ENCODE measurements at places on chromosomes 16 and 17.

DNA sequence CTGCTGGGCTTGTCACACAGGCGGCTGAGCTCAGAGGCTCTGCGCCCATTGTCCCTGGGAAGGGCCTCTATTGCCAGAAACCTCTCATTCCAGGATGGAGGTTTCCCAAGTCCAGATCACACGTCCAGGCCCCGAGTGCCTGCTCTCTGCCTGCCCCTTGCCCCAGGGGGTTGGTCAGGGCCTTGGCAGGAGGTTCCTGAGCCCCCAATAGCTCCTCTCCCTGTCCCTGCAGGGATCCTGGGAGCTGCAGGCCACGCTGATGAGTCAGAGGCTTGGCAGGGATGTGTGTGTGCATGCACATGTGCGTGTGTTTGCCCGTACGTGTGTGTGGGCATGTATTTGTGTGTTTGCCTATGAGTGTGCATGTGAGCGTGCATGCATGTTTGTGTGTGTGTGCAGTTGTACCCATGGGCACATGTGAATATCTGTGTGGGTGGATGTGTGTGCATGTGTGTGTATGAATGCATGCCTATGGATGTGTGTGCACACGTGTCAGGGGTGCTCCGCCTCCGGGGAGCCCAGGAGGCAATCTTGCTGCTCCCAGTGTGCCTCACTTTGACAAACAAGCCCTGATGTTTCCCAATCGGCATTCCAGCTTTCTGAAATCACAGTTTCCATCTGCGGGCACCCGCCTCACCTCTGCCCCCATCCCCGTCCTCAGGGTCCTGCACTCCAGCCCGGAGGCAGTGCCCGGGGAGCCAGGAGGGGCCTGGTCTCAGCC lies 98.4 kb upstream of the GSE1 start:
- no peak for DNase-seq

DNA sequence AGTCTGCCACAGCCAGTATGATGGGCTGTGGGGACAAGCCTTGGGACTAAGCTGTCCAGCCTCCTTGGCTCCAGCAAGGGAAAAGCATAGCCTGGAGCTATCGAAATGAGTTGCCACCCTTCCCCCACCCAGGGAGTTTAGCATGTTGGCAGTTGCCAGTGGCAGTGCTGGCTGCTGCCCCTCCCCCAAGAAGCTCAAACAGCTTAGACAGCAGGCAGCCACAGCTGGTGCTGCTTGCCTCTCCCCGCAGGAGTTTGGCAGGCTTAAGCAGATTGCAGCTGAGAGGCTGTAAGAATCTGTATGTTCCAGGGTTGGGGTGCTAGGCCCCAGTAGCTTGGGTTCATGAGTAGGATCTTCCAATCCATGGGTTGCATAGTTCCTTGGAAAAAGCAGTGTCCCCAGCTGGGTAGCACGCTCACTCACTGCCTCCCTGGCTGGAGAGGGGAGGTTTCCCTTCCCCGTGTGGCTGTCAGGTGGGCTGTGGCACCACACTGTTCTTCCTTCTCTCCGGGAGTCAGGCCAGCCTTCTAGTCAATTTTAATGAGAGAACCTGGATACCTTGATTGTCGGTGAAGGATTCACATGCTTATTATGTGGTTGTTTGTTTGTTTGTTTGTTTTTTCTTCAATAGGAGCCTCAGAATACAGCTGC lies 506.1 kb downstream of the CDH11 start:
- DNase-seq = no peak

DNA sequence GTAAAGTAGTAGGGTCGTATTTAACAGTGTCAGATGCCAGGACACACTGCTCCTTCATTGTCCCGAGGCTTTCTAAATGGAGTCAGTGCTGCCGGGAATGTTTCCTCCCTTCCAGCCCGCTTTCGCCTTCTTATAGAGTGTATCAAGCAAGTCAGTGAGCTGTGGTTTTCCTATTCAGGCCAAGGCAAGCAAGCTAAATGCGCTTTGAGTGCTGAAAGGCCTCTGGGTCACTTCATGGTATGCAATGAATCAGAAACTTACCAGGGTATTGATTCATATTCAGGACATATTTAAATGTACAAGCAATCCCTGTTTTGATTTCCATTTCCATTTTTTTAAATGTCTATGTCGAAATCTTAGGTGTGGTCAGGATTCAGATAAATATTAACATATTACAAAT lies 327.9 kb upstream of the SOX9 start:
- no peak for DNase-seq

- DNase-seq = no peak
Measured at GRCh38 chr17:48153691-48154358, 46.3 kb downstream of the SNX11 start.

- DNase-seq = no peak
Measured at GRCh38 chr16:85296859-85297660, 184.8 kb upstream of the CIBAR2 start.

- DNase-seq = peak; percentile 66
Measured at GRCh38 chr17:18248300-18248731, 10.2 kb downstream of the FLII start.

GRCh38 chr16:17776465-17776864 lies 305.7 kb upstream of the XYLT1 start:
- no peak for DNase-seq

GRCh38 chr16:47310792-47311211 lies 150.1 kb downstream of the ITFG1 start:
- no peak for DNase-seq

DNA sequence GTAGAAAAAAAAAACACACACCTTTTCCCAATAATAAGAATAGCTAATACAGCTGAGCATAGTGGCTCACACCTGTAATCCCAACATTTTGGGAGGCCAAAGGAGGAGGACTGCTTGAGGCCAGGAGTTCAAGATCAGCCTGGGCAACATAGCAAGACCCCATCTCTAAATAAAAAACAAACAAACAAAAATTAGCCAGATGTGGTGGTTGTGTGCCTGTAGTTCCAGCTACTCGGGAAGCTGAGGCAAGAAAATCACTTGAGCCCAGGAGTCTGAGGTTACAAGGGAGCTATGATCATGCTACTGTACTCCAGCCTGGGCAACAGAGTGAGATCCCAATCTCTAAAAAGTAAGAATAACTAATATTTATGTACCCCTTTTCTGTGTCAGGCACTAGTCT lies 42.8 kb upstream of the GFOD2 start:
- DNase-seq = no peak

GRCh38 chr16:3587547-3588110 lies 10.4 kb upstream of the NLRC3 start:
- DNase-seq = no peak

GRCh38 chr17:26774291-26775218 lies 519.4 kb upstream of the WSB1 start:
- DNase-seq = no peak

DNA sequence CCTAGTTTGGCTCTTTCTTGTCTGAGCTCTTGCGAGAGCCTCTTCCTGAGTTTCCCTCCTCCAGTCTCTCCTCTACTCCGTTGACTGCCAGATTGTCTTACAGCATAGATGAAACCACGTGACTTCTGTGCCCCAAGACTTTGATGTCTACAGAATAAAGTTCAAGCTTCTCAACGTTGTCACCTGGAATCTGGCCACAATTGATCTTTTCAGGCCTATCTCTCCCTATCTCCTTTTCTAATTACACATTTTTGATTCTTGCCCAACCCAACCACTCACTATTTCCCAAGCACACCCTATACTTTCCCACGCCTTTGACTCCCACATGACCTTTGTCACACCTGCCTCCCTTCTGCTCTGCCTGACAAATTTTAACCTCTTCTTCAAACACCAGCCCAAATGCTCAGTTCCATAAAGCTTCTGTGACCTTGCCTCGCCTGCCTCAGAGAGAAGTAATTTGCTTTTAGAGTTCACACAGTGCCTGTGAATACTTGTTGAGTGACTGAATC lies 52.4 kb upstream of the PMFBP1 start:
- DNase-seq = no peak

GRCh38 chr17:37041932-37042331 lies 93.2 kb downstream of the AATF start:
- no peak for DNase-seq

DNA sequence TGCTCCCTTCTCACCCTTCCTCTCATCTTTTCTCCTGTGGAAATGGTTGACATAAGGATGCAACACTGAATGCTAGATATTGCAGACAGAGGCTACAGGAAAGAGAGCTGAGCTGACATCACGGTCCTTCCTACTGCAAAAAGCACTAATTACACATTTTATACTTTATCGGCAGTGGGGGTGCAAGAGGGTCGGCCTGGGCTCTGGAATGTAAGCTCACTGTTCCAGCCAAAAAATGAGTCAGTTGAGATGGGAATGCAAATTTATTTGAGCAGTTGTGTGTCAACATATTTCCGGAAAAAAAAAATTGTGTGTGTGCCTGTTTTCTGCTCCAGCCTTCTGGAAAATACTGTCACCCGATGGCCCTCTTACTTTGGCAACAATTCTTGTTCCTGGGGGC lies 14.1 kb upstream of the MRTFB start:
- DNase-seq = peak; percentile 33

DNA sequence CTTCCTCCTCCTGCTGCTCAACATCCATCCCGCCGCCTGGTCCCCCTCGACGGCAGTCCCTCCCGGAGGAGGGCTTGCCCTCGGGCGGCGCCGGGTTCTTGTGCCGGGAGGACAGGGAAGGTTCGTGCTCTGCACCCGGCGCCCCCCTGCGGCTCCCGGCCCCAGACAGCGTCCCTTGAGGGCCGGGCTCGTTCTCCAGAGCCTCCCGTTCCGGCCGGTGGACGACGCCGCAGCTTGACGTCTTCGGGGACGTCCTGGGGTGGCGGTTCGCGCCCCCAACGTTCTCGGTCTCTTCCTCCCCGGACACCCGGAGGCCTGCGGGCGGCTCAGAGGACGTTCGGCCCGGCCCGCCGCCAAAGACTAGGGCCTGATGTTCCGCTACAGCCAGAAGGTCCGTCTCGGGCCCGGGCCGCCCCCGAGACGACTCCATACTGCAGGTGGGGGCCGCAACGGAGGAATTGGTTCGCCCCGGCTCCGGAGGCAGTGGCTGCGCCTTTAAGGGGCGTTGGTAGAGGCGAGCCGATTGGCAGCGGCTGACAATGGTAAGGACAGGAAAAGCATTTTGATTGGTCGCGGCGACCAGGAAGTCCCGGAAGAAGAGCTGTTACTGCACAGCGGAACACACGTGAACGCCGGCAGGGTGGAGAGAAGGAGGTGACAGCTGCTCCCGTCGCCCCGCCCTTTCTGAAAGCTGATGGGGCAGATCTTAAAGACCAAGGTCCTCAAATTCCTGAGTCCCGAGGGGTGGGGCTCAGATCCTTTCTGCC lies at the start of gene BORCS6:
Gene BORCS6 (minus strand): TSS at position 470 of the 767 bp plus-strand sequence. CDS start 40 bp downstream, at position 430.
- peak; percentile 100 for DNase-seq

- no peak for DNase-seq
Measured at GRCh38 chr17:66491213-66491612, 188.8 kb downstream of the PRKCA start.

- no peak for DNase-seq
Measured at GRCh38 chr16:27650073-27650701, 100.2 kb downstream of the KATNIP start.

GRCh38 chr17:63826468-63827001 lies 696 bp upstream of the PSMC5 start:
- DNase-seq = no peak

DNA sequence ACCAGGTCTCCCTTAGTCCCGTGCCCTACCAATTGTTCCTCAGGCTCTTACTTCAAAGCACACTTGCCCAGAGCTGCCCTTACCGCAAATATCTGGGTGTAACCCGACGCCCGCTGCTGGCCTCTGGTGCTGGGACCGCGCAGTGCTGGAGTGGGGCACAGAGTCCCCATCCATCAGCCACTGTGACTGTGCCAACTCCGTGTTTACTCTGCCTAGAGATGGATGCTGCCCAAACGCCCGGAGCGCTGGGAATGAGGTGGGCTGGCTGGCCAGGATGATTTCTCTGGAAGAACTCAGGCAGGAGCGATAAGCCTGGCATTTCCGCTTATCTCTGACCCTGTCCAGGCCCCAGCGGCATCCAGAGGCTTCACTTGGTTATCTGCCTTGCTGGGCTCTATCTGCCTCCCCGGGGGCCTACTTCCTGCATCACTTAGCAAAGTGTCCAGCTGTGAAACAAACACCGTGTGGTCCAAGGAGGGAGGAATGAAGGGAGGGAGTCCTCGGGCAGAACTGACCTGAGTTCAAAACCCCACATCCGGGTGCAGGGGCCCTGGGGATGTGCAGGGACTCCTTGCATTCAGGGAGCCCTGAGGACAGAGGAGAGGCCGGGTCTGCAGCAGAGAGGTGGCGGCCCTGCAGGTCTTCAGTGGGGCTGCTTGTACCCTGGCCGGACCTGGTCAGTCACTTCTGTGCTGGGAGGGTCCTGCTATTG lies 9.4 kb upstream of the MYLK3 start:
- no peak for DNase-seq

GRCh38 chr16:30095166-30096078 lies 591 bp downstream of the YPEL3 start:
- no peak for DNase-seq

- DNase-seq = peak; percentile 93
Measured at GRCh38 chr17:42677921-42678781, 1.4 kb upstream of the PLEKHH3 start.

- peak; percentile 93 for DNase-seq
Measured at GRCh38 chr16:23072084-23072599, 77.1 kb downstream of the USP31 start.

GRCh38 chr16:23859713-23860269 lies 24.0 kb downstream of the PRKCB start:
- DNase-seq = no peak

- DNase-seq = no peak
Measured at GRCh38 chr16:57473906-57474305, 11.4 kb downstream of the POLR2C start.

GRCh38 chr17:8481089-8481488 lies 45.4 kb downstream of the NDEL1 start:
- no peak for DNase-seq

- no peak for DNase-seq
Measured at GRCh38 chr17:76500747-76501017, 541 bp downstream of the RHBDF2 start.

GRCh38 chr17:57110579-57111325 lies 25.7 kb downstream of the AKAP1 start:
- DNase-seq = no peak

GRCh38 chr17:2844416-2844815 lies 48.2 kb downstream of the RAP1GAP2 start:
- no peak for DNase-seq

DNA sequence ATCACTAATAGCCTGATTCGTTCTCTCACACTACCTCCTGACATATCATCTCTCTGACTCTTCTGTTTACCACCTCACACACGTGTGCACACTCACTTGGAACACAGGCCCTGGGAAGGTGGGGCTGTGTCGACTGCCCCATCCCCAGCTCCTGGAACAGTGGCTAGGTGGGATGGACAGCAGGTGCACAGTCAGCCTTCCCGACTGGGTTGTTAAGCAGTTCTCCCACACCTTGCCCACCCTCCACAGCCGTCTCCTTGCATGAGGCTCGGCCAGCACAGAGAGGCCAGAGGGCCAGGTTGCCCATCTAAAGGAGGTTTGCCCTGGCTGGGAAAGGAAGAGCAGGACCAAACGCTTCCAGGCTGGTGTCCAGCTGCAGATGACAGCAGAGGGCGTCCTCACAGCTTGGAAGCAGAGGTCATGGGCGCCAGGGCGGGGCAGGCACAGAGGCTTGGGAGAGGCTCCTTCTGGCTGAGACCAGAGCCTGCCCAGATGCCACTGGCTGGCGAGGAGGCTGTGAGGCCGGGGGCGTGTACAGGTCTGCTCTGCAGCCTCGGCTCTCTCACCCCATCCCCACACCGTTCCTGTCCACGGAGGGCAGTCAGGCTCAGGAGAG lies 92.8 kb downstream of the AMFR start:
- peak; percentile 90 for DNase-seq

- no peak for DNase-seq
Measured at GRCh38 chr17:68033636-68034451, 1.7 kb upstream of the KPNA2 start.

Measured in testis (tissue), 5 donors.